ENCODE measurements at places on chromosomes 13 and 19.

GRCh38 chr19:56491399-56491798, 14.3 kb upstream of the ZNF667 start:
- no peak for DNase-seq

- DNase-seq, result no peak
Observed at GRCh38 chr13:33168321-33168960, 117.1 kb downstream of the STARD13 start.

DNA sequence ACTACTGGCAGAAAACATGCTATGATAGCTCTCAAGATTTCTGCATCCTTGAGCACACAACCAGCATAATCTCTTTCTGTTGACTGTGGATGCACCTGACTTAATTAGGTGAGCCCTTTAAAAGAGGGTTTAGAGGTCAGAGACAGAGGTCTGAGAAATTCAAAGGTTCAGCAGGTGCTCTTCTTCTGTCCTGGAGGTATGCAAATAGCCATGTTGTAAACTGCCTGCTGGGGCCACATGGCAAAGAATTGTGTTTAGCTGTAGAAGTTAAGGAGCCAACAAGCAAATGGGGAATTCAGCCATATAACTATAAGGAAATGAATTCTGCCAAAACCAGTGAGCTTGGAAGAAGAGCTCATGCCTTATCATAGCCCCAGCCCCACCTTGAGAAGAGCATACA, 11.6 kb upstream of the DCLK1 start:
- no peak for DNase-seq

DNA sequence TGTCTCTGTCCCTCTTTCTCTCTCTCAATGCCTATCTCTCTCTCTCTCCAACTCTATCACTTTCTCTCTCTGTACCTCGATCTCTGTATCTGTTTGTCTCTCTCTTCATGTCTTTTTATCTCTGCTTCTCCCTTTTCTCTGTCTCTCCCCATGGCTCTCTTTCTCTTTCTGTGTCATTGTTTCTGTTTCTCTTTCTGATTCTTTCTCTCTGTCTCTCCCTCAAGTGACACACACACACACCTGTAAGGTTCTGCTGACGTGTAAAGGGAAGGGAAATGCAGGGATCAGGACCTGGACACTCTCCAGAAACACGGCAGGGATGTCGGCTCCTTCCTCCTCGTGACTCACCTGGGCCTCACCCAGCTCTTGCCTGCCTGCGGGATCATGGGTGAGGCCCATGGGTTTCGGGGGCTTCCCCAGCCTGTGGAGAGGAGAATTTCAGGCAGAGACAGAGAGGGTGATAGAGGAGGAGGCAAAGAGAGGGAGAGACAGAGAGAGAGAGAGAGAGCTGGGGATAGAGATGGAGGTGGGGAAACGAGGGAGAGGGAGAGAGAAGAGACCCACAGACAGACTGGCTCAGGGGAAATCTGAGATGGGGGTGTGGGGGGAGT, 5.4 kb upstream of the PLAUR start:
- DNase-seq, result no peak

DNA sequence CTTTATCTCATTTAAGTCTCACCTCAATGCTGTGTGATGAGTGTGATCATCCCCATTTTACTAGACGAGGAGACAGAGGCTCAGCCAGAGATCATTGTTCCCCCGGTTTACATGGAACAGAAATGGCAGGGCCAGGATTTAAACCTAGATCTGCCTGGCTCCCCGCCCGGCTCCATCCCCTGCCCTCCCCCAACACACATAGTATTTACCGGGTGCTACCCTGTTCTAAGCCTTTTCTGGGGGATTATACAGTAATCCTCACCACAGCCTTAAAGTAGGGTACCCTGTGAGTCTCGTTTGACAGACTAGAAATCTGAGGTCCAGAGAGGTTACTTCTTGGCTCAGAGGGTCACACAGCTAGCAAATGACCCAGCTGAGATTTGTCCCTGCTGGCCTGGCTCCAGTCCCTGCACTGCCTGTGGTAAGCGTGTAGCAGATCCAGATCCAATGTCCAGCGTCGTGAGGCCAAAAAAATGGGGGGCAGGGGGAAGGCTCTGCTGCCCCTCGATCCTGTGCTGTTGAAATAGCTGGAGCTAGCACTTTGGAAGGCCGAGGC, 3.8 kb upstream of the KLC3 start:
- DNase-seq, result no peak

GRCh38 chr13:67075239-67075638, 154.9 kb downstream of the PCDH9 start:
- no peak for DNase-seq

- DNase-seq, result no peak
Observed at GRCh38 chr13:108315991-108316390, 46.5 kb downstream of the TNFSF13B start.

GRCh38 chr13:74573654-74574053, 439.4 kb upstream of the KLF12 start:
- DNase-seq, result no peak

GRCh38 chr13:91115776-91116175, 231.7 kb upstream of the MIR17HG start:
- no peak for DNase-seq

GRCh38 chr19:31096935-31097545, 252.2 kb downstream of the TSHZ3 start:
- no peak for DNase-seq

- DNase-seq, result no peak
Observed at GRCh38 chr13:21066946-21067345, 5.6 kb upstream of the LATS2 start.

GRCh38 chr13:30319130-30319529, 11.8 kb upstream of the KATNAL1 start:
- no peak for DNase-seq

DNA sequence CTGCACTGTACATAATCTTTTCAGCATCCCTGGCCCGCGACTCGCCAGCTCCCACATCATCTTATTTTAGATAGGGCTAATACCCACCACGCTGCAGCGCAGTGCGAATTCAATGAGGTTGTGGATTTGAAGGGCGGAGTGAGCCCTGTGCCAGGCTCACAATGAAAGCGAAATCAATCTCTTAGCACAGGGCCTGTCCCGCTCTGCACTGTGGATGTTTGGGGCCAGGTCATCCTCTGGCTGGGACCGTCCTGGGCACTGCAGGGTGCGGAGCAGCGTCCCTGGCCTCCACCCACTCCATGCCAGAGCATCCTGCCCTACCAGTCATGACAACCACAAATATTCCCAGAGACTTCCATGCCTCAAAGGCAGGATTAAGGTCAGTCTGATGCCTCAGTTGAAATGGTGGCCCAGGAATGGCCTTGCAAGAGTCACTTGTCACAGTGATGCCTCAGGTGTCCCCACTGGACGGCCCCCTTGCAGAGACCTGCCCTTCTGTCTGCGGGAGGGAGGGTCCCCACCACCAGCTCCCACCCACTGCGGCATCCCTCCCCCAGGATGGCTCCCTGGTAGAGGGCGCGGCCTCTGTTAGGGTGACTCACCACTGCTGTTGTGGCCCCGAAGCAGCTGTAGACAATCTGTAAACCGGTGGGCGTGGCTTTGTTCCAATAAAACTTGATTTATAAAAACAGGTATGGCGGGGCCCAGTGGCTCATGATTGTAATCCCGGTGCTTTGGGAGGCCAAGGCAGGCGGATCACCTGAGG, 5.6 kb downstream of the UHRF1 start:
- peak; percentile 52 for DNase-seq

- DNase-seq, result no peak
Observed at GRCh38 chr19:33640773-33641172, 19.0 kb downstream of the CHST8 start.

DNA sequence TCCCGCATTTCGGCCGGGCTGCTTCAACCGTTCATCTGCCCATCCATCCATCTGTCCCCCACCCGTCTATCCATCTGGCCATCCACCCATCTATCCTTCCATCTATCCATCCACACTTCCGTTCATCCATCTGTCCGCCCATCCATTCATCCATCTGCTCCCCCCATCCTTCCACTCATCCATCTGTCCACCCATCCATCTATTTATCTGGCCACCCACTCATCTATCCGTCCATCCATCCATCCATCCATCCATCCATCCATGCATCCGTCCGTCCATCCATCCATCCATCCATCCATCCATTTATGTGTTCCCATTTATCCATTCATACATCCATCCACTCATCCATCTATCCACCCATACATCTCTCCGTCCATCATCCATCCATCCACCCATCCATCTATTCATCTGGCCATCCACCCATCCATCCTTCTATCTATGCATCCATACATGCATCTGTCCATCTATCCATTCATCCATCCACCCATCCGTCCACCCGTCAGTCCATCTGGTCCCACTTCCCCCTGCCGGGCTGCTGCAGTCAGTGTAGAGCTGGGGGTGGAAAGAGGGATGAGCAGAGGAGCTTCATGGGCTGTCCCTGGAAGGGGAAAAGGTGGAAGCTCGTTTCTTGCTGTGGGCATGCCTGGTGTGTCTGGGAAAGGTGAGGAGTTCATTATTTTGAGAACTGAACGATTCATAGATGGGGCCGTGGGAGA, 722 bp downstream of the HSD11B1L start:
- DNase-seq, result no peak

DNA sequence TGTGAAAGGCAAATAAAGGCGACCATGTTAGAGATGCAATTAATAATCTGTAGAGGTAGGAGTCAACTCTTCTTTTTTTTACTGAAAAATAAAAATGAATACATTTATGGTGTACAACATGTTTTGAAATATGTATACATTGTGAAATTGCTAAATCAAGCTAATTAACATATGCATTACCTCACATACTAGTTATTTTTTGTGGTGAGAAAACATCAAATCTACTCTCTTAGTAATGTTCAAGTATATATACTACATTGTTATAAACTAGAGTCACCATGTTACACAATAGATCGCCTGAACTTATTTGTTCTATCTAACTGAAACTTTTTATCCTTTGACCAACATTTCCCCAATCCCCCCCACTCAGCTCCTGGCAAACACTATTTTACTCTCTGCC, 143.2 kb downstream of the POU4F1 start:
- DNase-seq, result no peak

DNA sequence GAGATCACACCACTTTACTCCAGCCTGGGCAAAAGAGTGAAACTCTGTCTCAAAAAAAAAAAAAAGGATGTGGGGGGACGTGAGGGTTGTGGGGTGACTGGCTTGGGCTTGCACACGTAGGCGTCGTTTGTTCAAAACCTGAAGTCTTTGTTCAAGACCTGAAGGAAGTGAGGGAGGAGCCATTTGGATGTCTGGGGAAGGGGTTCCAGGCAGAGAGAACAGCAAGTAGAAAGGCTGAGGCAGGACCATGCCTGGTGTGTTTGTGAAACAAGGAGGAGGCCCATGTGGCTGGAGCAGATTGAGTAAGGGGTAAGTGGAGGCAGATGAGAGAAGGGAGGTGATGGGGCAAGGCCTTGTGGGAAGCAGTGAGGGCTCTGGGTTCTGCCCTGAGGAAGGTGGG, 27.8 kb downstream of the PIN1 start:
- DNase-seq, result peak; percentile 46

DNA sequence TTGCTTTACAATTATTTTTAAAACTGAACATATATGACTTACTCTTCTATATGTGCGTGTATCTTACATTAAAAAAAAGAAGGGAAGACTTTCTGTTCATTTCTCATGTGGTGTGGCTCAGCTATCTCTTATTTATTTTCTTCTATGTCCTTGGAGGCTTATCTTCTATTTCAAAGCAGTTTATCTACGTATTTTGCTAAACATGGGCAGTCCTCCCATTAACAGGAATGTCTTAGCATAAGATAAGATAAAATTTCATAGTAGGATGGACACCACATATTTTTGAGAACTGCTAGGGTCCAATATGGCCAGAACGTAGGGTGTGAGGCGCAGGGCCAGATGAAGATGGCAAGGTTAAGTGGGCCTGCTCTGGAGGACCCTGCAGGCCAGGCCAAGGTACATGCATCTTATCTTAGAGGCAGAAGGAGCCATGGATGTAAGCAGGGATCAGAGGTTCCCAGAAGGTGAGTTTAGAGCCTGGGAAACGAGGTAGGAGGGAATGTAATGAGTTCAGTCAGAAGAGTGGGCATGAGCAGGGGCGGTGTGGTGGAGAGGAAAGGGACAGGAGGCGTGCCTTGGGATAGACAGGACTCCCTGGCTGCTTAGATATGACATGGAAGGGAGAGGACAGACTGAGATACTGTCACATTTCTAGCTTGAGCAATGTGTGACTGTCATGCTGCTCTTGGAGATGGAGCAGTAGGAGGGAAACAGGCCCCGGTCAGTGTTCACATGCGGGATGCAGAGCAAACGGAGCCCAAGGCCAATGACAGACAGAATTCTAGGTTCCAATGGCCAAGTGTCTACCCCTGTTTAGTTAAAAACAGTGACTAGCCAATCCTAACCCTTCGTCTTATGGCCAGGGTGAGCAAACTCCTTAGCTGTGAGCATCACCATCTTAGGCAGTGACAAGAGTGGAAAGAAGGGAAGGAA, 68.6 kb upstream of the MEDAG start:
- no peak for DNase-seq

GRCh38 chr13:52780092-52780491, 40.5 kb upstream of the CNMD start:
- no peak for DNase-seq

DNA sequence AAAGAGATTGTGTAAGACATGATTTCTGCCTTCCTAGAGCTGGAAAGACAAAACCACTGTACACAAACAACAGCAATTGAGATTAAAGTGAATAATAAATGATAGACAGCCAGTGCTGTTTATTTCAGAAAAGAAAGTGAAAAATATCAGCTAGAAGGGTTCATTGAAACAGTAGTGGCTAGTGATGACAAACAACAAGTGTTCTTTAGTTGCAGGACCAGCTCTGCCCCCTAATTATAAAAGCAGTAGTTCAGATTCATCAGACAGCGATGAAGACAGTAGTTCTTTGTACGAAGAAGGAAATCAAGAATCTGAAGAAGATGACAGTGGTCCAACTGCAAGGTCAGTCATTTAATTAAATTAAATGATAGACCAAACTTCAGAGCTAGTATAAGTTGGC, 14.8 kb downstream of the GPALPP1 start:
- no peak for DNase-seq

GRCh38 chr19:28694812-28695211, 518.1 kb downstream of the UQCRFS1 start:
- DNase-seq, result no peak

DNA sequence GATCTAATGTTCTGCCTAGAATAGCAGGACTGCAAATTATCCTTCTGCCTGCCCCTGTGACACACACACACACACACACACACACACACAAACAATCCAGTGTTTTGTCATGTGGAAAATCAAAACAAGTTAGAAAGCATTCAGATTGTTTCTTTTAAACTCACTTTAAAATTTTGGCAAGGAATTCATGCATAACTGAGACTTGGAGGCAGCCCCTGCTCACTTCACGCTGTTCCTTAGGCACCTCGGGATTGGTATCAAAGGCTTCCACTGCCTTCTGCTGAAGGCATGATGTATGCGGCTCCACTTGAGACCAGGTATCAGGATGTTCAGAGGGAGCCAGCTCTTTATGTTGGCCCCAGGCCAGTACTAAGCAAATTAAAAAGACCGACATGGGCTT, 158.7 kb downstream of the OXGR1 start:
- DNase-seq, result no peak

Data from stimulated activated naive CD4-positive, alpha-beta T cell (primary cell).